SW 1271 (cell line): ENCODE measurements at places on chromosomes 3 and 15.

DNA sequence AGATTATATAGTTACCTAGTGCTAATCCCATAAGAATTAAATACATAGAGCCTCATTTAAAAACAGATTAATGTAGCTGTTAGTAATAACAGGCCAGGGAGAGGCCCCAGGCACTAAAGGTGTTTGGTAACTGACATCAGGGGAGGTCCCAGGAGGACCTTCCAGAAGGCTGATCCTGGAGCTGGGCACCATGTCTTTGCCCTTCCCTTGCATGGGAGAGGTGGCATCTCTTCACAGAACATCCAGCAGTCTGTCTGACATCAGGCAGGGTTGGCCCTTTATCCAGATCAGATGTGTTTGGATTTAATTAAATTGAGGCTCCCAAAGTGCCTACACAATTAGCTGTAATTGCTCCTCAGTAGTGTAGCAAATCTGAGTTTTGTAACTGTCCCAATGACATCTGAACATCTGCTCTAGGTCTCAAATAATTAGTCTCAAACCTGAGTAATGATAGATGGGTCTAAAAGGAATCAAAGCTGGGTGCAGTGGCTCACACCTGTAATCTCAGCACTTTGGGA, 53.0 kb downstream of the RLBP1 start:
- no peak for DNase-seq

- no peak for DNase-seq
These were observed 36.2 kb downstream of the MASP1 start for GRCh38 chr3:187255314-187255713.

DNA sequence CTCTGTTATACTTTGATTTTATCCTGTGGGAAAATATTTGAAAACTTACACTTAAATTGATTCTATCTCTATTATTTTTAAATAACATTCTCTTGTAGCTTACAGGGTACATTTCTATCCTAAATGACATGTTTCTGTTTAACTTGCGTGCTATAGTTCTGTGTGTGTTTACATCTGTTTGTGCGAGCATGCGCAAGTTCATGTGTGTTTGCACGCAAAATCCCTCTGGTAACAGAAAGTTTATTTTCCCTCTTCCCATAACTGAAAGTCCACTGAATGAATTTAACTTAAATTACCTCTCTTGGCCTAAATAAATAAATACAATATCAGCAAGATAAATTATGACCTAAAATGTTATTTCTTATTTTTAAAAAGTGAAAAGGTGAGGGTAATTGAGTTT, 117.3 kb upstream of the NEO1 start:
- DNase-seq, result no peak

GRCh38 chr3:190517687-190518086, 3.8 kb downstream of the IL1RAP start:
- DNase-seq, result no peak

- DNase-seq, result no peak
These were observed 113.4 kb downstream of the RORA start for GRCh38 chr15:61115679-61116078.

- no peak for DNase-seq
These were observed 215.5 kb upstream of the RORA start for GRCh38 chr15:61444585-61444984.
